Lung (tissue), 17 donors: ENCODE measurements at places on chromosomes 2 and 18. TPM values are rescaled to one million over a fixed set of nuclear protein-coding genes. Genes with fewer than 3 reads are reported as not detected.

Gene TTN
- 28.2 TPM for total RNA-seq

DNA sequence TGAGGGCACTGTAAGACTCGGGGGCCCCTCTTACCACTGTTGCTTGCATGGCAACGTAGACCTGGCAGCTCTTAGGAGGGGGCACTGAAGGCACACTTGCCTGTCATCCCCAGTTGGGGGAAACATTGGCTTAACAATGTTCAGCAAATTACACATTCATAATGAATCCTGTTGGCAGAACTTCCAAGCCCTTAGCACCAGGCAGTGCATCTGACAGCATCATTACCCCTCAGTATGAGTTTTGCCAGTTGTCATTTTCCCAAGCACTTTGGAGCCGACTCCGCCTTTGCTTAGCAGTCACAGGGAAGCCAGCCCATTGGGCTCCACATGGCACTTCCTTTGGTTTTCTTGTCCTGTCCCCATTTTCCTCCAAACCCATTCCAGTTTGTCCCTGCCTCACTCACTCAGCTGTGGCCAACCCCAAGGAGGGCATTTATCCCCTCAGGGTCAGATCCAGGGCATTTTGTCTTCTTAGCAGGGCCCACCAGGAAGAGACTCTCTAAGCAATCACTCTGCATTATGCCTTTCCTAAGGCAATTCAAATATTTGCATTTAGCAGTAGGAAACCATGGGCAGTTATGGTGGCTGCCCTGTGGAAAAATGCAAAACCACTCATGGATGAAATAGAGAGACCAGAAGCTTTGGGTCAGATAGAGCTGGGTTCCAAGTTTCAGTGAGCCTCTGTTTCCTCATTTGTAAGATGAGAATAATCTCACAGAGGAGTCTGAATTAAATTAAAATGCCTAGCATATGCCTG lies 73.9 kb downstream of the VSNL1 start:
- no peak overlapping the region for H3K27ac ChIP-seq
- no peaks in the 10 kb centered on the region for H3K36me3 ChIP-seq
- DNase-seq = no peak
- H3K27me3 ChIP-seq = no peaks in the 10 kb centered on the region
- no peak overlapping the region for H3K4me3 ChIP-seq

DNA sequence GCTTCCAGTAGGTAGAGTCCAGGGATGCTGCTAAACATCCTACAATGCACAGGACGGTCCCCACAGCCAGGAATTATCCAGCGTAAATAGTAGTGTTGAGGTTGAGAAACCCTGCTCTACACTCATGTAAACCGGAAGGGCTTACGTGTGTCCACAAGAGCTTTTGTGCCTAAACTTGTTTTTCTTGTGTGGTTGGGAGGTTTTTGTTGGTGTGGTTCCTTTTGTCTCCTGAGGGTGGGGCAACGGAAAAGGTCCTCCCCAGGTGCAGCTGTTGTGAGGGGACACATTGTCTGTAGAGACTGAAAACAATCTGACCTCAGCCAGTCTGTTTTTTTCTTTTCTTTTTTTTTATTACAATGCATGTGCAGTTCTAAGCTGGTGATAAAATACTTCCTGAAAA lies 72.7 kb upstream of the MGAT5 start:
- DNase-seq = no peak
- no peaks in the 10 kb centered on the region for H3K27me3 ChIP-seq
- H3K36me3 ChIP-seq = no peaks in the 10 kb centered on the region
- H3K4me1 ChIP-seq = peaks cover 6% of the 10 kb centered on the region
- peak overlapping the region; percentile 33 for H3K27ac ChIP-seq

- DNase-seq = no peak
- no peaks in the 10 kb centered on the region for H3K4me1 ChIP-seq
- H3K27me3 ChIP-seq = no peaks in the 10 kb centered on the region
- peaks cover 16% of the 10 kb centered on the region for H3K36me3 ChIP-seq
- H3K4me3 ChIP-seq = no peak overlapping the region
Measured at GRCh38 chr2:241741016-241741415, 6.6 kb downstream of the D2HGDH start.

DNA sequence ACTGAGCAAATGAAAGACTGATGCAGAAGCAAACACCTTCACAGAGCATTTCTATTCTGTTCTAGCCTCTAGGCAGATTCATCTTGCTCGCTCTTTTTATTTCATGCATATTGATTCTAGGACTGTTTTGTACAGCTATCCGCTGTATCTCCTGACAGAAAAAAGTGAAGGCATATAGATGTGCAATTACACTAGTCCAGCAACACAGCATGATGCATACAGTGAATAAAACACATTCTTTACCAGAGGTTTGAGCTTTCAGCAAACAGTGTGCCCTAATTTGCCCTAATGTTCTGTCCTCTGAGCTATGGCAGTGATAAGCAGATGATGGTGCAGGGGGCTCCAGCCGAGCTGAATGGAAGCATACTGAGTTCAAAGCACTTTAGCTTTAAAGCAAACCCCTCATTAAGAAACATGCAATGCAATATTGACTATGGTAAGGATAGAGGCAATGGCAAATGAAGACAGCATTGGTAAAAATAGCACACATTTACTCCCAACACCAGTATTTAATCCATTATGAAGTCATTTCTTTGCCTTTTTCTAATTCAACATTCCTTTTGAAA lies 141.2 kb upstream of the RGPD4 start:
- H3K4me1 ChIP-seq = no peaks in the 10 kb centered on the region
- H3K4me3 ChIP-seq = no peak overlapping the region
- no peaks in the 10 kb centered on the region for H3K36me3 ChIP-seq

- H3K4me3 ChIP-seq = no peak overlapping the region
- H3K27ac ChIP-seq = no peak overlapping the region
- no peaks in the 10 kb centered on the region for H3K36me3 ChIP-seq
Measured at GRCh38 chr2:27807476-27807875, 36.0 kb downstream of the MRPL33 start.

DNA sequence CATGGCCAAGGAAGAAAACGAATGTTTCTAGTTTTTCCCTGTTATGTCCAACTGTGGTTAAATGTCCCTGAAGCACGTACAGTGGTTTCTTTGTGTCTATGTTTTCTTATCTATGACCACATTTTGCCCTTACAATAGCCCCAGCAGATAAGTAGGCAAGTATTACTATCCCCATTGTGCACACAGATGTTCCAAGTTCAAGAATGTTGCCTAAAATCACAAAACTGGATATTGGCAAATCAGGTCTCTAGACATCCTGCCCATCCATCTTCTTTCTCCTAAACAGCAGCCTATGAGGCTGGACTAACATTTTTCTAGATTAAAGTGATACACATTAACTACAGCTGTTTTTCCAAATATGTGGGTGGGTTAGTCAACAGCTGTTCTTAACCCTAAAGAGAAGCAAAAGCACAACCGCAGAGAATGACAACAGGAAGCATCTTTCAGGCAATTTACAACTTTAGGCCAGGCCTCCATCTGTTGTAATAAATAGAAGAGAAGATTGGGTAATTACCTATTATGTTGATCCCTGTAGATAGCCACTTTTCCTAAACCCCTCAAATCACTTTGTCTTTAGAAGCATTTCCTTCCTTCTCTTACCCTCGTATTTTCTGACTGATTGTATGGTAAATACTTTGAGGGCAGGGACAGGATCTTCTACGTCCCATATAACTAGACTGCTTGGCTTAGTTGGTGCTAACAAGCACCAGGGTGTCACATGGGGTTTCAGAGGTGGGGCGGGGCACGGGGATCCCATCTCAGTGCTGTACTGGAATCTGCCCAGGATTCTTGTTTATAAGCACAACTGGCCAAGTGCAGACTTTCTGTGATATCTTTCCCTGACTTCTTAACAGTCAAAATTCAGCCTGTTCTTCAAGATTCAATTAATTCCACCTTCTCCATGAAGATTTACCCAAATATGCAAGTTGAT lies 132.1 kb upstream of the SETBP1 start:
- no peak overlapping the region for H3K27ac ChIP-seq
- H3K4me3 ChIP-seq = no peak overlapping the region
- H3K27me3 ChIP-seq = no peaks in the 10 kb centered on the region
- peaks cover 5% of the 10 kb centered on the region for H3K4me1 ChIP-seq
- DNase-seq = peak; percentile 33
